ENCODE measurements at places on chromosomes 12 and 14.
A peak's percentile ranks its signal among the peaks of the same experiment; 100 is the strongest.

- no peak for DNase-seq
Observed at GRCh38 chr12:92556637-92557421, 146.0 kb upstream of the PLEKHG7 start.

DNA sequence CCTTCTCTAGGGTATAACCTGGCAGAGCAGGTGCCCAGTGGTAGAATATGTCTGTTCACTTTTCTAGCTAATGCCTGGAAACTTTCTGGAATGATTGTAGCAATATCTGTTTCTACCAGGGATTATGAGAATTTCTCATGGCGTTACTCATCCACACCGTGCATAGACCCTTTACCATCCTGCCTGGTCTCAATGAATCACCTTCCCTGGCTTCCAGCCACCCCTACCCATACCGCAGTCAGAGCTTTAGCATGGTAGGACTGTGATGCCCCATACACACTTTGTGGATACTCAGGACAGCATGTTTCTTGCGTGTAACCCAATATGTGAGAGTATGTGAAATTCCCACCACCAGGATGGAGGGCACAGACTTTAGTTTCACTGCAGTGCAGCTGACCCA is 45.4 kb downstream of the TUNAR start:
- DNase-seq = no peak

DNA sequence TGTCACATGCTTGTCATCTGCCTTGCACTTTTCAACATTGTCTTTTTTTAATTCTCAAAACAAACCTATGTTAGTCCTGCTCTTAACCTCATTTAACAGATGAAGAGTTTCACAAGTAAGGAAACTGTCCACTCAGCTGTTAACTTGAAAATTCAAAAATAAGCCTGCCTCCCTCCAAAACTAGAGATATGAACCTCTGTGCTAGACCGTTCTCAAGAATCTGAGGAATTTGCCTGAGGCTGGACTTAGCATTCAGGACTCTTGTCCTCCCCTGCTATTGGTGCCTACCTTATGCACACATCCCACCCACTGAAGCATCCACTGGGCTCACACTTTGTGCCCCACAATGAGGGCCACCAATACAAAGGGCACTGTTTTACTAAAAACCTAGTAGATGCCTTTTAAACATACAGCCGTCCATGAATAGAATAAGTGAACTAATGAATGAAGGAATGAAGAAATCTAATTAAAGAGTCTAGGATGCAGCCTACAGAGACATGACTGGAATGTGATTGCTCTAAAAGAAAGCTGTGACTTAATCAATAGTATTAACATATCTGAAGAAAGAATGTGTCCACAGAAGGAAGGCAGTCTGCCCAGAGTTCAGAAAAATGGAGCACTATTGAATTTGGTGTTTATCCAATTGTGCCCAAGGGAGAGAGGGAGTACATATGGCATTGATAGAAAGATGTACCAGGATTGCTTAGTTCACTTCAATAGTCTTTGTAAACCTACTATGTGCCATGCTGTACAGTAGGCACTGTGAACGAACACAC is 238.5 kb downstream of the SPTSSA start:
- DNase-seq = no peak

DNA sequence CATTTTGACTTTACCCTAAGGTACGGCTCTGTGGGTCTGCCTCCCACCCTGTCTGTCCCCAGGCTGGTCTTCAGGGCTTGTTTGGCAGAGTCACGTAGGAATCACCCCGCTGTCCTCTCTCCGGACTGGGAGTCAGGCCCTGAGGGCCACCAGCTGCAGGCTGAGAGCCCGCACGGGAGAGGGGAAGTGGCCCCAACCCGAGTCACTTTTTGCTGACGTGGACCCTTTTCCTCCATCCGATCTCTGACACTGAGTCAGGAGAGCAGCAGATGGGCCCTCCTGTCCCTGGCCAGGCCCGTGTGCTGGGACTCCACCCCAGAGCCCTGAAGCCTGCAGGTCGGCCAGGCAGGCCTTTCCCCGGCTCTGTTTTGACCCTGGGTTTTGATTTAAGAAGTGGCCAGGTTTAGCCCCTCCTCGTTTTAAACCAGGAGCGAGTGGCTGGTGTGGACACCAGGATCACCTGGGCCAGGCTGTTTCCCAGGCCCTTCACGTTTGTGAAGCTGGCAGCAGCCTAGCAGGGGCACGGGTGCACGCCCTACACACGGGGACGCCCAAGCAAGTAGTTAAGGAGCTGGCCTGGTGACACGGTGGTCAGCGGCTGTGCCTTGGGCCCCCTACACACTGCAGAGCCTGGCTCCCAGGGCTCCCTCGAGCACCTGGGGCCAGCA is 12.5 kb upstream of the TEX22 start:
- no peak for DNase-seq

DNA sequence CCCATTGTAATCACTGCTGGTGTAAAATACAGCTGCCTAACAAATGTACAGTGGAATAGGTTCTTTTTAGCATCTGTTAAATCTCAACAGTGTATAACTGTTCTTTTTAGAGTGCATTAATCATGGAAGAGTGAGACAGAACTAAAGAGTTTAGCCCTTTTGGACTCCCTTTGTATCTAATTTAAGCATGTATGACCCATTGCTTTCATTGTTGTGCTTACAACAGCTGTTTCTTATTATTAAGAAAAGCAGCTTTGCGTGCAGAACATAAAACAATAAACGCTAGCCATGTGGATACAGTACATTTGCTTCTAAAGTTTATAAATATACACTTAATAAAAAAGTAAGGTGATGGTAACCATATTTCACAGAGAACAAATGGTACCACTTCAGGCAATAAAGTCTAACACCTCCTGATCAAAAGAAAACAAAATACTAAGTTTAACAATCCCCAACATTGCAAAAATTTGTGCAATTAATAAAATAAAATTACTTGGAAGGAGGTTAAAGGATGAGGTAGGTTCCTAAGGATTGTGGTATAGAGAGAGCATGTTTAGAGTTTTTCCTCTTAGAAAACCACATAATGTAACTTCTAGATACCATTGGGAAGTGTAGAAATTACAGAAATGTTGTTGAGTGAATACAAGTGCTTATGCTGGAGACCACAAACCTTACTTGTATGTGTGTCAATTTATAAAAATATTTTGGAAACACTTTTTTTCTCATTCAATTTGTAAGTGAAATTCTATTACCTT is 448.7 kb downstream of the SLC6A15 start:
- DNase-seq = no peak

DNA sequence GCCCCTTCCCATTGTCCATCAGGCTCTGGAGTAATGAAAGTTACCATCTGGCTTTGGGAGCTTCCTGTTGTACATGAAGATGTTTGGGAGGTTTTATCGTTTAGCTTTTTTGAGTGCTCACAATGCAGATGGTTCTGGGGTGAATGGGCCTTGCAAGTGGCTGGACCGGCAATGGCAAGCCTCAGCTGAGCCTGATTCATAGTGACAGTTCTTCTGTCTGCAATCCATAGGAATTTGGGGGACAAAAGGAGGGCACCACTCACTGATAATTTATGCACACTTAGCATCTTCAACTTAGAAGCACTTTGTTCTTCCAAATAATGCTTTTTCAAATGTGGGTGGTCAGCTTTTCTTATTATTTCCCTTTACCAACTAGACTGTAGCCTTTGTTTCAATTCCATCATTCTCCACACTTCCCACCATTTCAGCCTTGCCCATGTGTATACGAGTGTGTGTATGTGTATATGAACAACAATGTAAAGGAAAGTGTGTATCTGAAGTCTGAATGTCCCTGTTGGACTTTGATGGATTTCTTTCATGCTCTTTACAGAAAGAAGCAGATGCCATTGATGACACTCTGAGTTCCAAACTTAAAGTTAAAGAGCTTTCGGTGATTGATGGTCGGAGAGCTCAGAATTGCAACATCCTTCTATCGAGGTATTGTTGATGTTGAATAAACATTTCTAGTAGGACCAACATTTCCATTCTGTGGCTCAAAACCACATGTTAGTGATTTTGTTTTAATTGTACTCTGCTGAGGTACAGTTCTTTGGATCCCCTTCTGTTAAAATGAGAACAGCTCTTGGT is 125.5 kb downstream of the GPR135 start:
- DNase-seq = no peak

GRCh38 chr14:22556021-22556989 is 32.7 kb downstream of the DAD1 start:
- peak; percentile 90 for DNase-seq

DNA sequence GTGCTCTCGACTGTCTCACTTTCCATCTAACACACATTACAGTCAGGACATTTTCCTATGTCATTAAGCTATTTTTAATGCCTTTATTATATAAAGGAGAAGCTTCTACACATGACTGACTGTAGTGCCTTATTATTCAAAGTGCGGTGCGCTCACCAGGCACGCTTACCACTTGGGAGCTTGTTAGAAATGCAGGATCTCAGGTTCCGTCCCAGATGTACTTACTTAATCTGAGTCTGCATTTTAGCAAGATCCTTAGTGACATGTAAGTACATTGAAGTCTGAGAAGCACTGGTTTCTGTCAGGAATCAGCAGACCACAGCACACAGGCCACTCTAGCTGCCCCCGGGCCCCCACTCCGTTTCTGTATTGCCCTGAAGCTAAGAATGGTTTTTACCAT is 44.7 kb upstream of the MDM1 start:
- DNase-seq = no peak

- DNase-seq = no peak
Observed at GRCh38 chr12:82415402-82415801, 57.1 kb downstream of the METTL25 start.

GRCh38 chr14:74765721-74766120 is 2.6 kb downstream of the YLPM1 start:
- DNase-seq = no peak

- no peak for DNase-seq
Observed at GRCh38 chr12:3964439-3964838, 91.2 kb upstream of the PARP11 start.

- no peak for DNase-seq
Observed at GRCh38 chr14:95345032-95345431, 25.3 kb upstream of the CLMN start.

DNA sequence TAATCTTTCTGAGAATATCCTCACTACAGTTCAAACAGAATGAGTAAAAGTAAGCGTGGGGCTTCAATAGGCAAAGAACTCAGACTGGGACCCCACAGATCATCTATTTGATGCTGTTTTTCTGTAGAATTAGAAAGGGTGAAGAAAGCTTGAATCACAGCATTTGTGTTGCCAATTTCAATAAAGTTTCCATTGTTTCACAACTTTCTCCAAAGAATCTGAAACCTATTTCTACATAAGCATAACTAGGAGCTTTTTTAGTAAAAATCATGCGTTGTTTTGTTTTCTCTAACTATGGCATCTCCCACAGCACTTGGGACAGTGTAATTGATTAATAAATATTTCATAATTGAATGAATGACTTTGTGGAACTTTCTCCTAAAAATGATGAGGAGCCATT is 16.7 kb upstream of the NEDD1 start:
- no peak for DNase-seq

- DNase-seq = no peak
Observed at GRCh38 chr14:24441904-24442239, 704 bp downstream of the SDR39U1 start.

GRCh38 chr12:89706551-89706950 is 2.1 kb downstream of the ATP2B1 start:
- no peak for DNase-seq

- no peak for DNase-seq
Observed at GRCh38 chr12:130709971-130710732, 5.9 kb downstream of the RIMBP2 start.
